CD4-positive, alpha-beta T cell treated with Interleukin-15 for 1 hour (primary cell): ENCODE measurements at places on chromosomes 13 and 19.

DNA sequence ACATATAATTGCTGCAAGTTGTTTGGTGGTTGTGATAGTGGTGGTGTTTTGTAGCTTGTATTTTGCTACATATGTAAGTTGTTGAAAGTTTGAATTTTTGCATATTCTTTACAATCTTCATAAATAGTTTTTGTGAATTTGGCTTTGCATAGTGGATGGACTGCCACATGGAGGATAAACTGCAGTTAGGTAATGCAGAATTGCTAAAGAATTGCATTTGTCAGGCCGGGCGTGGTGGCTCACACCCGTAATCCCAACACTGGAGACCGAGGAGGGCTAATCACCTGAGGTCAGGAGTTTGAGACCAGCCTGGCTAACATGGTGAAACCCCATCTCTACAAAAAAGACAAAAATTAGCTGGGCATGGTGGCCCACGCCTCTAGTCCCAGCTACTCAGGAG is 111.9 kb downstream of the ZAR1L start:
- no peak for DNase-seq

DNA sequence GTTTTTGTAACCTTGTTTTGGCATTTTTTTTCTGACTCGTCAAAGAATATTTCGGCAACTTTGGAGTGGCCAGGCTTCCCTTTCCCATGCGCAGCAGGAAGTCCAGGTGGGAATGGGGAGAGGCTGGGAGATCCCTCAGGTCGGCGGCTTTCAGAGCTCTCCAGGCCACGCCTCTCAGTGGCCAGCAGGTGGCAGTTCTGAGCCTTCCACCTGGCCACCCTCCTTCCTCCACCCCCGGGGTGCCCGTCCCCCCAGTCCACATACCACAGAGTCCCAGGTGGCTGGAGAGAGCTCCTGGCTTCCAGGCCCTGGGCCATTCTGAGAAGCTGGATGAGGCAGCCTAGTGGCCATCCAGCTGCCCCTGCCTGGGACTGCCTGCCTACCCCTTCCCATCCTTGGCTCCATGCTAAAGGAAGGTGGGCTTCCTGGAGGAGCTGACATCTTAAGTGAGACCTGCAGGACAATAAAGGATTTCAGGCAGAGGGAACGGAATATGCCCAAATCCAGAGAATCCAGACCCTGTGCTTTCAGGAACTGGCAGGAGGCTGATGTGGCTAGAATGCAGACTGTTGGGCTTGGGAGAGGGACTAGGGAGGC is 46.3 kb downstream of the CCNE1 start:
- peak; percentile 42 for DNase-seq

DNA sequence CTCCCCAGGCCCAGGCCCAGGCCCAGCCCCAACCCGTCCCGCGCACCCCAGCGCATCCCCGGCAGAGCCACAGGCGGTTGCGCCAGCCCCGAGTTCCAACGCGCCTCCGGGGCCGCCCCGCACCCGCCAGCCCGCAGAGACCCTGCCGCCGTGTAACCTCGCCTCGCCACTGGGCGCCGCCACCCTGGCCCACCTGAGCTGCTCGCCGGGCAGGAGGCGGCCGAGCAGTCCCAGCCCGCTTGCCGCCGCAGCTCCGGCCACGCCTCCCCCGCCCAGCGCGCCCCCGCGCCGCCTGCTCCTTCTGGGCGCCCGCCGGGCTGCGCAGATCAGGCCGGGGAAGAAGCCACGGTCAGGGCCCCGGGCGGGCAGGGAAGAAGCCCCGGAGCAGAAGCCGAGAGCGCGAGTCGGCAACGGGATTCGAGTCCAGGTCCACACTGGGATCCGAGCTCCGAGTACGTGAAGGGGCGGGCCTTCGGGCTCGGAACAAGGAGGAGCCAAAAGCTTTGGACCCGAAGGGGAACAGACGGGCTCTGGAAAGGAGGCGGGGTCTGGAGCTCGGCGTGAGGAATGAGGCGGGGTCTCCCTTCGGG is at the start of gene MBOAT7:
Gene MBOAT7, minus strand, starts transcription at position 436 of the 590 bp plus-strand sequence. CDS start 1,072 bp downstream, outside the sequence.
- DNase-seq = no peak

DNA sequence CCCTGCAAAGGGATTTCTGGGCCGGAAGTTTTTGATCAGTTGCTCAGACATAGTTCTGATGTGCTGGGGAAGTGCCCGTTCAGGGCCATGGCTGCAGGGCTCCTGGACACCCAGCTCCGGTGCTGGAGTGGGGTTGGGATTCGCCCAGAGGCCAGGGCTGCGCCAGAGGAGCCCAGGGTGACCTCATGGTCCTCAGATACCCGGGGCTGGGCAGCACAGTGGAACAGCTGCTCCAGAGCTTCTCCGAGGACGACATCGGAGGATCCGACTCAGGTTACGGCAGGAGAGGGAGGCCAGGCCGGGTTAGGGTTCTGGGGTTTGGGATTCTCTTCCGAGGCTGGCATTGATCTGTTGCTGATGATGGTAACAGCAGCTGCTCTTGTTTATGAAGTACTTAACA is 20.9 kb downstream of the CARM1 start:
- no peak for DNase-seq

DNA sequence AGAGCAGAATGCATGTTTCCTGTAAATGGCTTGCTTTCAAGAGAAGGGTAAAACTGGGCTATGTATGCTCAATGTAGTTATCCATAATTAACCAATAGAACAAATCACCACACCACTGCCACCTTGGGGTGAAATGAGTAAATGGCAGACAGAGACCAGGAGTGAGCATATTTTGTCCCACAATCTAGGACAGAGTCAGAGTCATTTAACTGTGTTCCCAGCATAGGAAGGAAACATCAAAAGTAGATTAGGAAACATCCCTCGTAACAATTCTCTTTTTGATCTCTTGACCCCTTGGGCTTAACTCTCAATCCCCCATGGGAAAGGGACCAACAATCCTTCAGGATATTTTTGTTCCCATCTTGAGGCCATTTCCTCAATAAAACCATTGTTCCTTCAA is 224.8 kb downstream of the NHLRC3 start:
- no peak for DNase-seq

DNA sequence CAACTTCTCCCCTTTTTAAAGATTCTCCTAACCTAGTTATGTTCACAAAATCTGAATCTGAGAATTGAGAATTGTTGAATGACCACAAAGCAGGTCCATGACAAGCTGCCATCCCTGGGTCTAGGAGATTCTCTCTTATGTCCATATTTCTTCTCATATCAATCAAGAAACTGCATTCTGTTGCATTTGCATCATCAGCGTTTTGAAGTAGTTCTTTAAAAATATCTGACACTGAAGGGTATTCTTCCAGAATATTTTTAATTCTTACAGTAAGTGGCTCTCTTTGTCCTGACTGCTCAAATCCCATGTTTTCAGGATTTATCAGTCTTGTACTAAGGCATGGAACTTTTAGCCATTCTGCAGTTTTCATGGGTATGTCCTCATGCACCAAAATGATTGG is 94.3 kb downstream of the SACS start:
- DNase-seq = no peak

- DNase-seq = no peak
Measured at GRCh38 chr13:27504868-27505194, 54.5 kb upstream of the MTIF3 start.

- DNase-seq = no peak
Measured at GRCh38 chr19:47564081-47564480, 8.9 kb downstream of the ZNF541 start.

GRCh38 chr19:13978351-13979243 is 26.3 kb downstream of the DCAF15 start:
- peak; percentile 61 for DNase-seq

DNA sequence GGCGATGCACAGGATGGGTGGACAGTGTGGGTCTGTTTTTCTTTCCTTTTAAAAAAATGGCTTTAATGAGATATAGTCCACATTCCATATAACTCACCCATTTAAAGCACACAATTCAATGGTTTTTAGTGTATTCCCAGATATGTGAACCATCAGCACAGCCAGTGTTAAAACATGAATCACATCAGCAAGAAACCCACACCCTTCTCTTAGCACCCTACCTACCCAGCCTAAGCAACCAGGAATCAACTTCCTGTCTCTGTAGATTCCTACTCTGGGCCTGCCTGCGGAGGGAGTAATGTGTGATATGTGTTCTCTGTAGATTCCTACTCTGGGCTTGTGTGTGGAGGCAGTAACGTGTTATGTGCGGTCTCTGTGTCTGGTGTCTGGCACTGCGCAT is 11.9 kb downstream of the TMEM255B start:
- DNase-seq = no peak

DNA sequence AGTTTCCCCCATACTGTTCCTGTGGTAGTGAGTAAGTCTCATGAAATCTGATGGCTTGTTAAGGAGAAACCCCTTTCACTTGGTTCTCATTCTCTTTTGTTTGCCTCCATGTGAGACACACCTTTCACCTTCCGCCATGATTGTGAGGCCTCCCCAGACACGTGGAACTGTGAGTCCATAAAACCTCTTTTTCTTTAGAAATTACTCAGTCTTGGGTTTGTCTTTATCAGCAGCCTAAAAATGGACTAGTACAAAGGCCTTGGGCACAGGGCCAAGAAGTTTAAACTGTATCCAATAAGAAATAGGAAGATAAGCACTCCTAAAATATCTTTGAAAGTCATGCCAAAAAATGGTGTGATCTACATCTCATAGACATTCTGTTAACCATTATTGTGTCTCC is 176.9 kb downstream of the TBC1D4 start:
- no peak for DNase-seq

DNA sequence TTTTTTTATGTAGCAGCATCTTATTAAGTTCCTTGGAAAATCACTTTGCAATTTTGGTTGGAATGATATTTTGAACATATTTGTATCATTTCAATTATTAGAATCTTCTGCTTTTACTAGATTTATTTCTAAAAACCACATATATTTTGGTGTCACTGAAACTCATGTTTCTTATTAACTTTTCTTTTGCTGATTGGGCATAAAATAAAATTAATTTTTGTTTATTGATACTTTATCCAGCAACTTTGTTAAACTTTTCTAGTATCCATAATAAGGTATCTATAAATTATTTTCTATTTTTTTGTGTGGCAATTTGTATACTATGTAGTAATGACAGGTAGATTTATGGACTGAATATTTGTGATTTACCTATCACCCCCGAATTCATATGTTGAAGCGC is 556.4 kb upstream of the ATXN8OS start:
- no peak for DNase-seq

DNA sequence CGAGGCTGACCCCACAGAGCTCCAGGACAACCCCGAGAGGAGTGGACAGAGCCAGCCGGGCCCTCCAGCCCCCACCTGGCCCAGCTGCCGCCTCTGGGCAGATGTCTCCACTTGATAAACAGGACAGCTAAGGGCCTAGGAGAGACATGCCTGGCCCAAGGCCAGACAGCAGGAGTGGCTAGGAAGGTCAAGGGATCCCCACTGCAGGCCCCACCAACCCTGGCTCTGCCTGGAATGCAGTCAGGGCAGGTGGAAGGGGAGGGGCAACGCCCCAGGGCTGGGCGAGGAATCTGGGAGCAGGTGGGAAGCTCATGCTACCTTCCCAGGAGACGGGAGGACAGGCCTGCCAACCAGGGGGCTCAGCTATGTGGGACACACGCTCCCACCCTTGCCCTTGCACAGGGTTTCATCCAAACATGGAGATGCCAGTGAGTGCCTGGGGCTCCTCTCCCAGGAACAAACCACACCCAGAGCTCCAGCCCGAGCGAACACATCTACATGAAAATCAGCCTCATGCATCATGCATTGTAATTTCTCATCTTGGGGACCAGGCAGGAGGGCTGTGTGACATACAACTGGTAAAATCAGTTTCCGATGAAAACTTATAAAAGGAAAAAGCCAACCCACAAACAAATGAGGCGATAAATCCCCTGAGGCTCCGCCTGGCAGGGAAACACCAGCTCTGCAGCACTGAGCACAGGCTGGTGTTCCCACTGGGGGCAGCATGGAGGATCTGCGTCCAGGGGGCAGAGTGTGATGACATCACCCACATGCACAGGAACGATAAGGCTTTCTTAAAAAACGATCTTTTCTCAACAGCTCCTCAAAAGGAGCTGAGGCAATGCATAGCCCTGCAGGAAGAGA is 25.0 kb downstream of the SH3GL1 start:
- peak; percentile 43 for DNase-seq

DNA sequence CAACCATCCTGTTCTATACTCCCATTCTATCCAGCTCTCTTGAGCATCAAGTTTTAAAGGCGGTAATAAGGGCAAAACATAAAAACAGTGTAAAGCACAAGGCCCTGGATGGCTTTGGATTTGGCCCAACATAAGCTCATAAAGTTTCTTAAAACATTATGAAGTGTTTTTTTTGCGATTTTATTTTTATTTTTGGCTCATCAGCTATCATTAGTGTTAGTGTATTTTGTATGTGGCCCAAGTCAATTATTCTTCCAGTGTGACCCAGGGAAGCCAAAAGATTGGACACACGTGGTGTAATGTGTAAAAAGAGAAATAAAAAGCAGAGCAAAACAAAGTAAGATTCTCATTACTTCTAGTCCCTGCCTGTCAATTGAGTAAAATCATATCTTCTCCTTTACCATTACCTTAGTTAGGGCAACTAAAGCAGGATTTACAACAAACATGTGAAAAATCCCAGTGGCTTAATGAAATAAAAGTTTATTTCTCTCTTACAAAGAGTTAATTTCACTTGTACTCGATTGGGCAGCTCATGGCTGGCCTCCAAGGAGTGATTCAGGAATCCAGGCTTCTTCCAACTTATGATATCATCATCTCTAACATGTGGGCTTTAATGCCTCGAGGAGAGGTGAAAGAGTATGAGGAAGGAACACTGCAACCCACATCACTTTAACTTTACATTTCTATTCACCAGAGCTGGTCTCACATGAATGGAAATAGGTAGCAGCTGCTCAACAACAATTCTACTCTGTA is 725.2 kb upstream of the SLITRK1 start:
- DNase-seq = no peak

DNA sequence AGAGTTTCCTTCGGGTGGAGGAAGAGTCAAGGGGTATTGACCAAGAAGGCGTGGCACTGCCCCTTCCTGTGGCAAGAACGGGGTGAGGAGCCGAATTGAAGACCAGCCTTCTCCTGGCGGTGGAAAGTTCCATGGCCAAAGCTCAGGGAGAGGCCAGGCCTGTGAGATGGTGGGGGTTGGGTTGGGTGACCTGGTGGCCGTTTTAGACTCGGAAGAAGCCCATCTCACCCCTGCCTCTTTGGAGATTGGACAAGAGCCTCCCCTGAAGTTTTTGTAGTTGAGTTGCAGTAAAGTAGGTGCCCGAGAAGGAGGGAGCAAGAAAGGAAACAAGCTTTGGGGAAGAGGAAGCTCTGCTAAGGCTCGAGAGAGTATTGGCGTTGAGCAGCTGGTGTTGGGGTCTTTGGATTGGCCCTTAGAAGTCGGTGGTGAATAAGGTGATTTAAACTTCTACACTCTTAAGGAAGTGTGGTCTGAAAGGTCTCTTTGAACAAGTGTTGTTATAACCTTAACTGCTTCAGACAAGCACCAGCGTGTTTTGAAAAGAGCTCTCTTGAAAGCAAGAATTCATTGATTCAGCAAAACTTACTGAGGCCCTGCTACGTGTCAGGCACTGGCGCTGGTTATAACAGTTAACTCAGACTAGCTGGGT is 964 bp downstream of the SPINT2 start:
- no peak for DNase-seq
